Stimulated activated CD8-positive, alpha-beta memory T cell treated with anti-CD3 and anti-CD28 coated beads, Interleukin-7, amount 100 ng/mL, for 24 hours (primary cell): ENCODE measurements at places on chromosomes 4 and X.

- no peak for DNase-seq
Measured at GRCh38 chr4:110224812-110225211, 26.4 kb upstream of the ELOVL6 start.

DNA sequence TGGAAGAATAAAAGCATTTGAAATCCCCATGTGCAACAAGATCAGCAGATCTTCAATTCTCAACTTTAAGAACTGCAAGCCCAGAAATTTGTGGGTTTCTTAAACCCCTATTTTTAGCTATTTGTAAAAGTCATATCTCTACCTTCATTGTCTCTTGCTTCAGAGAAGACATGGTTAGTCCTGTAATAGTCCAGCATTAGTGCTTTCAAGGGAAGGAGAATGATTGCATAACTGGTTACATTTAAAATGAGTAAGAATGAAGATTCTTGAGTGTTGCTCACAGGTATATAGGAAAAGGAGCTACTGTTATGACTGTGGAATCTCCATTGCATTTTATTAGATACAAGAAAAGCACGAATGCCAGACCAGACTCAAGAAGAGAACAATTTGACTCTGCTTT, 84.0 kb downstream of the CCSER1 start:
- DNase-seq, result no peak

- DNase-seq, result no peak
Measured at GRCh38 chr4:109945056-109945455, 32.4 kb downstream of the EGF start.

DNA sequence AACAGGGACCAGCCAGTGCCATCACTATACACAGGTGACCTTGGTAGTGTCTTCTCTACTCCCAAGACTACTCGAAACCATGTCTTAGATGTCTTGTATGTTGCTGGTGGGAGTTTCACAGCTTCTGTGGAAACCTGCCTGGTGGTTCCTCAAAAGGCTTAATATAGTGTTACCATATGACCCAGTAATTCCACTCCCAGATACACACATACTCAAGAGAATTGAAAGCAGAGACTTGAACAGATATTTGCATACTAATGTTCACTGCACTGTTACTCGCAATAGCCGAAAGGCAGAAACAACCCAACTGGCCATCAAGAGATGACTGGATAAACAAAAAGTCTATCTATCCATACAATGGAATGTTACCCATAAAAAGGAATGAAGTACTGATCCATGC, 3.1 kb downstream of the TFDP3 start:
- DNase-seq, result no peak

DNA sequence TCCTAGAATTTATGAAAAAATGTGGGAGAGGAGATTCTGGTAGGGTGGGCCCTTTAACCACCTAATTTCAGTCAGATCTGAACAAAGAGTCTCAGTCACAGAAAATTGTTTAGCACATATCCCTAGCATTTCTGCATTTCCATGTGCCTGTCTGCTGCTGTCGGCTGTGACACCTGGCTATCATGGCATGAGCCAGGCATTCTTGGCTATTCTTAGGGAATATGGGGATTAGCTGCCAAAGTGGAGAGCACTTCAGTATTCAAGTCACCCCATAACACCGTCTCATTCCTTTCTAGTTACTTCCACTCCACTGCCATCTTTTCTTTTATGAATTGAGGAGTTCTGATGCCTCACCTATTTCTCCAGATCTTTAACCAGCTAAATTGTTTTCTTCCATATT, 211.5 kb downstream of the FRAS1 start:
- no peak for DNase-seq
